Activated naive CD4-positive, alpha-beta T cell (primary cell): ENCODE measurements at places on chromosomes 11 and 22.
A peak's percentile ranks its signal among the peaks of the same experiment; 100 is the strongest.

- DNase-seq: no peak
These were observed 178.1 kb downstream of the ST3GAL4 start for GRCh38 chr11:126533560-126533959.

DNA sequence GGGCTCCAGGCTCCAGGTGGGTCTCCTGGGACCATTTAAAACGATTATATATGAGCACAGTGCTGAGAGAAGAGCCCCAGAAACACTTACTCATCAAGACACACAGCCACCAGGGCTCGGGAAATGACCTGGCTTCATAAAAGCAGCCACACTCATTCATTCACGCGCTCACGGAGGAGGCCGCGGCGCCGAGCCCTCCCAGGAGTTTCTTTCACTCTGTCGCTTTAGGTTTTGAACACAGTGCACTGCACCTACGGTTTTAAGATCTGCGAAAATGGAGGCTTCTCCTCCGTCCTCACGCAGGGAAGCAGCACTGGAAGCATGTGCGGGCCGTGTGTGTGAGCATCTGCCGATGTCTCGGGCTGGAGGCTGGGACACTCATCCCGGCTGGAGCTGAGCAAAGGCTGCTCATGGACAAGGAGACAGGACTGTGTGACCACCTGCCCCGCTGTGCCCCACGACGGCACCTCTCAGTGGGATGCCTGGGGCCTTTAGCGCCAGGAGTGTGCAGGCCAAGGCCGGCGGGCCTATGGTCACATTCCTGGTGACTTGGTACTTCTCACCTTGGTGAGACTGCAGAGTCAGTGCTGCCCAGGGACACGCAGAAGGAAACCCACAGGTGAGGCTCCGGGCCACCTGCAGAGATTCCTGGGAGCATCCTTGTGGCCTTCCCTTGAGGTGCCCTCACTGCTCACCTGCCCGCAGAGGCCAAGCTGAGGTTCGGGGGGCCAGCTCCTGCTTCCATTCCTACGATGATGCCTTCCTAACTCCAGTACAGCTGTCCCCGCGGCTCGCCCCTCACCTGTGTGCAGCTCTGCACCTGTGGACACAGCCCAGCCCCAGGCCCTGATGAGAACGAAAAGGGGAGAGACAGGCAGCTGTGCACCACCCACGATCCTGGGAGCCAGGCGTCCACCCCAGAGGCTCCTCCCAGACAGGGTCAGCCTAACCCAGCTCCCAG, 872.0 kb downstream of the BRD1 start:
- no peak for DNase-seq

DNA sequence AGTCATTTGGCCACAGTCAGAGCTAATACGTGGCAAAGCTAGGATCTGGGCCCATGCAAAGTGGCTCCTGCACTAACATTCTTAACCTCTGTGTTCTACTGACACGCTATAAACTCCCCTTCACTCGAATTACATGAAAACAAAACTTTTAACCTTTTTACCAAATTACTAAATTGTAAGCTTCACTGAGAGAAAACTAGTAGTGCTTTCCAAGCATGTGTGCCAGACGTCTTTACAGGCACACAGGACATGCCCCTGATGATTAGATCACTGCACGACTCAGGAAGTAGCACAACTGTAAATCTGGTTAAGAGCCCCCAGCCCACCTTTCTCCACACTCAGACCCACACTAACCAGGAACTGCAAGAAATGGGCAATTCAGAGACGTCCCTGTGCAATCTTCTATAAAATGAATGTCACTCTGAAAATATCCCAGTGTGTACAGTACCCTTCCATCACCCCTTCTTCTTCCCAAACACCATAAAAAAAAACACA, 16.1 kb downstream of the PHF21A start:
- no peak for DNase-seq

GRCh38 chr11:30465623-30466022, 120.5 kb downstream of the MPPED2 start:
- no peak for DNase-seq

- no peak for DNase-seq
These were observed 46.0 kb upstream of the CLPB start for GRCh38 chr11:72480347-72480746.

DNA sequence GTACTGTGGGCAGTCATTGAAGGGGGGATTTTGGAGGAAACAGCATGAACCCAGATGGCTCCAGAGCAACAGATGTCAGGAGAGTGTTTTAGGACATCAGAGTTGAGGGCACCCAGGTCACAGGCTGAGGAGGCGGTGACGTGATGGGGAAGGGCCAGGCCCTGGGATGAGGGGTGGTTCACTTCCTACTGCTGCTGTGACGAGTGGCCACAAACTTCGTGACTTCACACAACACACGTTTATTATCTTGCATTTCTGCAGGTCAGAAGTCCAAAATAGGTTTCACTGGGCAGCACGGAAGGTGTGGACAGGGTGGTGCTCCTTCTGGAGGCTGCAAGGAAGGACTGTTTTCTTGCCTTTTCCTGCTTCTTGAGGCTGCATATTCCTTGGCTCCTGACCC, 77.7 kb upstream of the RAB1B start:
- DNase-seq: no peak

GRCh38 chr22:32465661-32466060, 1.4 kb upstream of the BPIFC start:
- DNase-seq: no peak

DNA sequence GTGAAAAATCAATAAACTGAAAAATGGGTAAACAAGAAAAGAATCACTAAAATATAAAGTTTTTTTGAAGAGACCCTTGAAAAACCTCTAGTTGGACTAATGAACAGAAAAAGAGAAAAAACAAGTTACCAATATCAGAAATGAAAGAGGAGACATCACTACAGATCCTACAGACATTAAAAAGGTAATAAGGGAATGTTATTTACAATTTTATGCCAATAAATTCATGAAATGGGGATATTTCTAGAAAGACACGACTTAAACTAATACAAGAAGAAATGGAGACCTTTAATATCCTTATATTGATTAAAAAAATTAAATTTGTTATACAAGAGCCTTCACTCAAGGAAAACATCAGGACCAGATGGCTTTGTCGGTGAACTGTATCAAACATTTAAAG, 109.4 kb downstream of the TBC1D22A start:
- DNase-seq: no peak

- DNase-seq: no peak
These were observed 333.7 kb downstream of the FAT3 start for GRCh38 chr11:92558323-92558722.

GRCh38 chr11:67464411-67465188, 4.5 kb downstream of the TMEM134 start:
- DNase-seq: peak; percentile 78

- no peak for DNase-seq
These were observed 46.7 kb upstream of the SCUBE2 start for GRCh38 chr11:9138133-9138453.

DNA sequence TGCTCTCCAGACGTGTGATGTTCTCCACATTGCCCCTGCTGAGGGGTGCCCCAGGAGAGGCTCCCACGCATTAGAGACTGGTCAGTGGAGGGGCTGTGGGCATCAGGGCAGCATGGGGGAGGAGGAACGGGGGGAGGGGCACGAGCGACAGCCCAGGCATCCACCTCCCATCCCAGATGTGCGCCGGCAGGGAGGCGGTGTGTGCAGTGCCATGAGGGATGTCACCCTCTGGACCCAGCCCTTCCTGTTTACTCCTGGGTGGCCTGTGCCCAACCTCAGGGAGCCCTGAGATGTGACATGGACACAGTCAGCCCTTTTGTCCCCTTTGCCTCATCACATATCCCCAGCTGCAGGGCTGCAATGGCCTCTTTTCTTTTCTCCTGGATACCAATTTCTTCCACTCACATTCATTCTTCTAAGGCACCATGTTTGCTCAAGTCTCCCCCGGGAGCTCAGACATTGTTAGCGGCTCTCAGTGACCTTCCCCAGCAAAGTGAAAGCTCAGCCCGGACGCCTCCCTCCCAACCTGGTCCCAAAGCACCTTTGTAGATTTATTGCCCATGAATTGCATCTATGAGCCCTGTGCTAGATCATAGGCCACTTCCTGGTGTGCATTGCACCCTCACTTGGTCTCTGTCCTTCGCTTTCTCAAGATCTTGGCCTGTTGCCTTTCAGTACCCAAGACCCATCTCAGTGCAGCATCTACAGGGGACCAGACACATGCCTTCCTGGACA, 150.6 kb downstream of the CEP164 start:
- no peak for DNase-seq

GRCh38 chr22:30823015-30823370, 128.3 kb downstream of the OSBP2 start:
- DNase-seq: no peak

DNA sequence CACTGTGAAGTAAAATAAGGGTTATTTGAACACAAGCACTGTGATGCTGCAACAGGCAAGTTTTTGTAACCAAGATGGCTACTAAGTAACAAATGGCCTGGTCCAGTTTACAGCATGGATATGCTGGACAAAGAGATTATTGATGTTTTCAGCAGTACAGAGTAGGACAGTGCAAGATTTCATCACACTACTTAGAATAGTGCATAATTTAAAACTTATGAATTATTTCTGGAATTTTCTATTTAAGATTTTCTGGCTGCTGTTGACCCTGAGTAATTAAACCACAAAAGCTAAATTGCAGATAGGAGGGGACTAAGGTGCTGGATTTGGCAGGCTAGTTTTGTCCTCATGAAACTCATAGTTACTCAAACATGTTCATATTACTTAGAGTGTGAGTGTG, 33.1 kb downstream of the CEP295 start:
- no peak for DNase-seq
